ENCODE measurements at places on chromosomes 6 and 20.

- DNase-seq: no peak
Observed at GRCh38 chr20:51346686-51347485, 195.6 kb downstream of the NFATC2 start.

GRCh38 chr20:22525821-22526220, 58.6 kb downstream of the FOXA2 start:
- no peak for DNase-seq

GRCh38 chr6:13953061-13953705, 28.4 kb downstream of the RNF182 start:
- DNase-seq: no peak

GRCh38 chr20:2335096-2335870, 39.5 kb downstream of the TGM3 start:
- no peak for DNase-seq

- no peak for DNase-seq
Observed at GRCh38 chr6:79574630-79575225, 37.5 kb upstream of the LCA5 start.

GRCh38 chr20:669573-669972, 6.0 kb downstream of the SCRT2 start:
- no peak for DNase-seq

DNA sequence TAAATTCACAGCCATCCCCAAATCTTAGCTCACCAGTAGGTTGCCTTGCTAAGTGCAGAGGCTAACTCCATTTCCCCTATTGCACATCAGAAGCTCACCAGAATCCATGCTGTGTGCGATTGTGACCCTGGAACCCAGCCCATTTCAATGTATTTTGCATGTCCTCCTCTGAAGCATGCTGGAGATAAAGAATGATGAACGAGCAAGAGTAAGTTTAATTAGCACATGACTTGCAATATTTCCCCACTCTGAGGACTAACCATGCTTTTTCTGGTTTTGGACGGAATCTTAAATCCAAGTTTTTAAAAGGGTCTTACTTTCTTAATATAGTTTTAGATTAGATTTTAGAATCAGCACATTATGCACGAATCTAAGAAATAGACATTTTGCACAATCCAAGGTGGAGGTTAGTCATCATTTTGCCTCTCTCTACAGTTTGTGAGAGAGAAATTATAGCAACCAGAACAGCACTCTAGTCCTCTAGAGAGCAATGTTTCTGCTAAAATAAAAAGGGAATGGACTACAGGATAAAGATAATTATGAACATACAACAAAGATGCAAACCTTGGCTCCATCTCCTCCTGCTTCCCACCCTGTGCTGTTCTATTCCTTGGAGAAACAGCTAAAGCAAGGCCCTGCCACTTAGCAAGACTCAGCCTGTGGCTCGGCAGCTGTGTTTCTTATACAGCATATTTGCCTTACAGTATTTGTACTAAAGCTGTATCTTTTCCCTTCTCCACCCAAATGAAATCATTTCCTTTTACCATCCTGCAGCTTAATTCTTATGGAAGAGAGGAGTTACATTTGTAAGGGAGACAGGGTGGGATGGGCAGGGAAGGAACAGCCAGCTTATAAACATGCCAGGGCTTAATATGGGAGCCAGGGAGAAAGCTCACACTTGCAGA, 24.9 kb upstream of the LAMA4 start:
- no peak for DNase-seq

- DNase-seq: no peak
Observed at GRCh38 chr20:20946122-20946759, 159.9 kb downstream of the LINC00237 start.

DNA sequence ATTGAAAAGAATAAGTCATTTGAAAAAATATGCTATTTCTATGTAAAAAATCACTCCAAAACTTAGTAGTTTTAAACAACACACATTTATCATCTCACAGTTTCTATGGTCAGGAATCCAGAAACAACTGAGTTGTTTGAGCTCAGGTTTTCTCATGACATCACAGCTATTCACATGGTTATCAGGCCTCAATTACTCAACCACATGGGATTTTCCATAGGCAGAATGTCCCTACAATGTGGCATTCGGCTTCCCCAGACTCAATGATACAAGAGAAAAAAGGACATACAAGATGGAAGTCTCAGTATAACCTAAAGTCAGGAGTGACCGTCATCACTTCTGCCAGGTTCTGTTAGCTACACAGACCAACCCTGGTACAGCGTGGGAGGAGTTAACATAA, 3.4 kb upstream of the SLC35D3 start:
- DNase-seq: no peak
